ENCODE measurements at places on chromosomes 16 and 17.

- H3K4me3 ChIP-seq = no peak overlapping the region
- H3K36me3 ChIP-seq = no peaks in the 10 kb centered on the region
- H3K27ac ChIP-seq = no peak overlapping the region
- no peaks in the 10 kb centered on the region for H3K27me3 ChIP-seq
- no peaks in the 10 kb centered on the region for H3K4me1 ChIP-seq
Observed at GRCh38 chr16:49782405-49782804, 73.5 kb downstream of the ZNF423 start.

- H3K36me3 ChIP-seq = no peaks in the 10 kb centered on the region
- H3K4me3 ChIP-seq = peak overlapping the region; percentile 53
- peaks cover 12% of the 10 kb centered on the region for H3K4me1 ChIP-seq
- peaks cover 19% of the 10 kb centered on the region for H3K27me3 ChIP-seq
Observed at GRCh38 chr17:980406-981291, 1.1 kb upstream of the NXN start.

DNA sequence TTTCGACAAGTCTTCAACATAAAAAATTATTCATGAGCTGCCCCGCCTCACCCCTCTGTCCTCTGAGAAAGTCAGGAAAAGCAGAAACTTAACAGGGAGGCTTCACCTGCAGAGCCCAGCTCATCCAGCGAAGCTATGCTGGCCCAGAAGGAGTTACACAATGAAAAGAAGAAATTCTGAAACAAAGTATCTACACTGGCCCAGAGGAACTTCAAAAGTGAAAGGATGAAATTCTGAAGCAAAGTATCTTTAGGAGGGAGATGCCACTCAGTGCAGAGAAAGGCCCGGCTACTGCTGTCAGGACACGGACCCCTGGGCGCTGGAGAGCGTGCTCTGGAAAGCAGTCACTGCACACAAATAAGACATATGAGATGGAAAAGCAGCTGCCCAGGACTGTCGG lies 1.6 kb downstream of the GALNS start:
- no peak for DNase-seq
- no peaks in the 10 kb centered on the region for H3K27me3 ChIP-seq
- H3K4me1 ChIP-seq = peaks cover 24% of the 10 kb centered on the region
- H3K27ac ChIP-seq = no peak overlapping the region

DNA sequence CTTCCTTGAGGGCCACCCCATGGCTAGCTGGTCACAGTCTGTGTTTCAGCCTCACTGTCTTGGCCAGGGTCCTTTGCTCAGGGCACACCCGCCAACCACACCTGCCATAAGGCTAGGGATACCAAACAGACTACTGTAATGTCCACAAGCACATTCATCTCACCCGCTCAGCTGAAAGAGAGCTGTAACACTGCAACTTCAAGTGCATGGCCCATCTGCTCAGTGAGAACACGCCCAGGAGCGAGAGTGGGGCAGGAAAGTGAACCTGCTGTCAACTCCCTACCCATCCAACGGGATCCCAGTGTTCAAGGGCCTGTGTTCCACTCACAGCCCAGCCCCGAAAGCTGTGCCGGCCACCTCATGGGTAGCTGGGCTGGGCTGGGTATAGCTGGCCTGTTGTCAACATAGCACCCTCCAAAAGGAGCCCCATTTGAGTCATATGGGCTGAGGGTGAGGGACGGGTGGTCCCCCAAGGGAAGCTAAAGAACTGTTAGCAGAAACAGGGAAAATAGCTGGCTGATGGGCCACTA lies 55.7 kb downstream of the SCNN1B start:
- no peaks in the 10 kb centered on the region for H3K4me1 ChIP-seq
- no peak overlapping the region for H3K4me3 ChIP-seq
- H3K27ac ChIP-seq = no peak overlapping the region
- no peaks in the 10 kb centered on the region for H3K27me3 ChIP-seq

- no peak overlapping the region for H3K4me3 ChIP-seq
- DNase-seq = no peak
- H3K27ac ChIP-seq = no peak overlapping the region
- no peaks in the 10 kb centered on the region for H3K36me3 ChIP-seq
Observed at GRCh38 chr17:74597069-74597790, 5.1 kb upstream of the CD300LD start.

DNA sequence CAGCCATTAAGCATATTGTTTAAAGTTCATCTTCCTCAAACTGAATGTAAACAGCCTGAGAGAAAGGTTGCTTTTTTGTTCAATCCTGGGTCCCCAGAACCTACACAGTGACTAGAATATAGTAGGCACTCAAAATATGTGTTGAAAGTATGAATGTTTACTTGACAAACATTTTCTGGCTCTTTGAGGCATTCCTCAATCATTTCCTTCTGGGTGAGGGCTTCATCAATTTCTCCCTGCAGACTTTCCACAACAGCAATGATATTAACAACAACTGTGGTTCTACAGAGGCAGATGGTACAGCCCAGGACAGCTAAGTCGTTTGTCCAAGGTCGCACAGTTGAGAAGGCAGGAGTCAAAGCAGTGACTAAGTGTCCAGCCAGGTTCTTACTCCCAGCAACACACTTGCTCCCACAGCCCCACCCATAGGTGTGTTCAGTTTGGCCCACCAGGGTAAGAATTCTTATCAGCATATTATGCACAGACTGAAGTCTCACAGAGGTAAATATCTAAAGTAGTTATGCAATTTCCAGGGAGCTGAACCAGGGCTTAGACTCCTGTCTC lies 61.1 kb downstream of the HS3ST3B1 start:
- no peak overlapping the region for H3K27ac ChIP-seq
- H3K4me3 ChIP-seq = no peak overlapping the region
- no peaks in the 10 kb centered on the region for H3K27me3 ChIP-seq
- DNase-seq = no peak
- H3K4me1 ChIP-seq = no peaks in the 10 kb centered on the region
